Kidney tubule cell (primary cell): ENCODE measurements at places on chromosomes 11 and 22.
A peak's percentile ranks its signal among the peaks of the same experiment; 100 is the strongest.

DNA sequence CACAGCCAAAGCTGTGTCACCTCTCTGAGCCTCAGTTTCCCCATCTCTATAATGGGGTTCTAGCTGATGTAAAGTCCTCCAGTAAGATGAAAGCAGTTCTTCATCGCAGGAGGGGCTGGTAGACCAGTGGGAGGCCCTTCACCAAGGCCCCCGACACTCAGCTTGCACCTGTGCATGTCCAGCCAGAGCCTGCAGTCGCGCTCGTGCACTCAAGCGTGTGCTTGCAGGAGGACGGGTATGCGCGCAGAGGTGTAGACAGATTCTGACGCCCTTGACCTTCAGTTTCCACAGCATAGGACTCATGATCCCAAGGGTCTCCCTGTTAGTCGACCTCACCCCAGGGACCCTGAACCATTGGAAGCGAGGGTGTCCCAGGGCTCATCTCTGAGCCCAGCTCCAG lies 633.7 kb downstream of the TBC1D22A start:
- no peak for DNase-seq

DNA sequence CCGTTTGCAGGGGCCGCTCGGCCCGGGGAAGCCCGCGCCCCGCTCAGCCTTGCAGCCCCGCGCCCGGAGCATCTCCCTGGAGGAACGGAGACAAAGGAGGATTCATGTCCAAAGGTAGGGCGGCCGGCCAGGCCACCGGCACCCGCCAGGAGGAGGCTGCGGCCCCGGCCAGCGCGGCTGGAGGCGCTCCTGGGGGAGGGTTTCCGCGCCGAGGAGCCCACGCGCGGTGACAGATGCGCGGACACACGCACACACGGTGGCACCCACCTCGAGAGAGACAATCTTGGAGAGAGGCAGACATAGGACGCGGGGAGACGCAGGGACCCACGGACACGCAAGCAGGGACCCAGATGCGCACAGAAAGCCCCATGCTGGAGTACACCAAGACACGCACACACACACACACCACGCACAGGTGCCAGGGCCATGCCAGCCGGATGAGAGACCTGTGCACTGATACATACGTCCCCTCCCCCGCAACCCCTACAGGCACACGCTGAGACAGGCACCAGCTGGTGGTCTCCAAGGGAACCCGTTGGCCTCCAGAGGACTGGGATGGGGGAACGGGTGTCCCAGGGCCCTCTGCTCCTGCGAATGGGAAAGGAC lies 7.8 kb downstream of the SEPTIN3 start:
- no peak for DNase-seq

DNA sequence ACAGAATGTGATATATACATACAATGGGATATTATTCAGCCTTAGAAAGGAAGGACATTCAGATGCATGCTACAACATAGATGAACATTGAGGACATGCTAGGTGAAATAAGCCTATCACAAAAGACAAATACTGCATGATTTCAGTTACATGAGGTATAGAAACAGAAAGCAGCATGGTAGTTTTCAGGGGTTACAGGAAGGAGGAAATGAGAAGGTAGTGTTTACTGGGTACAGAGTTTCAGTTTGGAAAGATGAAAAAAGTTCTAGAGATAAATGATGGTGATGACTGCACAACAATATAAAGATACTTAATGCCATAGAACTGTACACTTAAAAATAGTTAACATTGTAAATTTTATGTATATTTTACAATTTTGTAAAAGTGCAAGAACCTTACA lies 266.7 kb upstream of the C11orf87 start:
- DNase-seq: no peak

DNA sequence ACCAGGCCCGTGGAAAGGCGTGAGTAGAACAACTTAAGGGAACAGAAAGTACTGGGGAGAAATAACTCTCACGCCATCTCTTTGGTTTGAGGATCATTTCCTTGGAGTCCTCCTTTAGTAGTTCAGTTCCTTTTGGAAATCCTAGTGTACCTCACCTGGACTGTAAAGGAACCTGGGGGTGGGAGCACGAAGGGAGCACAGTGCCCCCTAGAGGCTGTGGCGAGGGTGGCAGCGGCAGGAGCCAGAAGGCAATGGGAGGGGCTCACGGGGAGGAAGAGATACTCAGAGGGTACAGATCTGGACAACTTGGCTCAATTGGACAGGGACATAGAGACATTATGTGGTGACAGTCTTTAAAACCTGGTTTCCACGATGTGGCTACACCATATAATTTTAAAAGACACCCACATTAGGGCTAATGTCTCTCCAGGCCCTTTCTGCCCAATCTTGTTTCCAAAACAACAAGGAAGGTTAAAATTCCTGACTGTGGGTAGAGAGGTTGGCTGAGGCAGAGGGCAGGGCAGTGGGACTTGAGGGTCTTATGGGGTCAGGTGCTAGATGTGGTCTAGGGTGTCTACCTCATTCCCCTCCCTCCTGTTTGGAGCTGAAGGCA lies 87.0 kb downstream of the CSNK2A3 start:
- DNase-seq: peak; percentile 57

DNA sequence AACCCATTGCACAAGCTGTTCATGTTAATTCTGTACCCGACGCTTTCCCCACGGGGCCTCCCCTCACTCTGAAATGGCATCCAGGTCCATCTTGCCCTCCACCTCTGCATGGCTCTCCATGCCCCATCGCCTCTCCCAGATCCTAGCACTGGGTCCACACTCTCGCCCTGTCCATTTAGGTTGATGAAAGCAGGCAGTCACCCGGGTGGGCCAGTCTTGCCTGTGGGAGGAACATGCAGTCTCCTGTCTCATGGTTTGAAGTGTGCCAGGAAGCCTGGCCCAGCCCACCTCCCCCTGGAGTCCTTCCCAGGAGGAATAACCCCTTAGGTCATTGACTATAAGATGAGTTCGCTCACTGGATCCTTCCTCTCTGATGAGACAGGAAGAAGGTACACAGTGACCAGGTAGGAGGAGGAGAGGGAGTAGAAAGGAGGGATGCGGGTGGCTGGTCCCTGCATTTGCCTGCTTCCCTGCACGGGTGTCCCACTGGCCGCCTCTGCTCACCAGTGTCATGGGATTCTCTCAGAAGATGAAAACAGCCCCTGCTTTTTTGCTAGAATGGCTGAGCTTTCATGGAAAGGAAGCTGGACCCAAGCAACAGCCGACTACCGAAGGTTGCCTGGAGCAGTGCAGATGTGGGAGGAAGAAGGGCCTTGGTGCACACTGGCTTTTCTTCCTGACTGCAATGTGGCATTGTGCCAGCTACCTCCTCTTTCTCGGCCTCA lies 6.8 kb downstream of the TMEM121B start:
- DNase-seq: no peak

- no peak for DNase-seq
Observed at GRCh38 chr11:115518983-115519628, 14.9 kb upstream of the CADM1 start.

- DNase-seq: no peak
Observed at GRCh38 chr11:63766531-63767235, 1.9 kb downstream of the ZFTA start.

GRCh38 chr11:65558002-65558929 lies at the start of gene LTBP3:
Gene LTBP3 (minus strand): TSS chr11:65558359. CDS start chr11:65557959, 400 bp downstream.
- DNase-seq: peak; percentile 84

GRCh38 chr11:67382276-67383136 lies 9.1 kb upstream of the CLCF1 start:
- DNase-seq: peak; percentile 82

DNA sequence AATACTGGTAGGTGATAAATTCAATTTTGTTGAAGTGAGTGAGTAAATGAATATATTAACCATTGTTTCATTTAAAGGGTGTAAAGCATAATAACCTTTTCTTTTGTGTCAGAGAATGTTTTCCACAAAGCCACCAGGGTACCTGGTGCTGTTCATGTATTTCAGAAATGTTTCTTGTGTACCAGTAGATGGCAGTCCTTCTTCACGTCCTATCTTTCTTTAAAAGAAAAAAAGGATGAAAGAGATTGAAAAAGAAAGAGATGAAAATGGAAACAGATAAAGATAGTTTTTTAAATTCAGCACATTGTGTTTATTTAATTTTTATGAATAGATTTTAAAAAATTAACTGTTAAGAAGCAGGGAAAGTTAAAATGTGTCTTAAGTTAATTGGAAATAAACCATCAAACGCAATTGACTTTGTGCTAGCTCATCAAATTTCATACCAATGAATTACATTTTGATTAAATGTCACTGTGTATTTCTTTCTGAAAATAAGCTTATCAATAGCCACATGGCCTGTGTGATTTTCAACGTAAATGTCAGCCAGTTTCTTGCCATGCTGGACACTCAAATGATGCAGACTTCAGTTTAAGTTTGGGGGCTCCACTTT lies 65.5 kb upstream of the CHORDC1 start:
- peak; percentile 54 for DNase-seq

- peak; percentile 42 for DNase-seq
Observed at GRCh38 chr11:106733635-106734034, 284.6 kb downstream of the GUCY1A2 start.

DNA sequence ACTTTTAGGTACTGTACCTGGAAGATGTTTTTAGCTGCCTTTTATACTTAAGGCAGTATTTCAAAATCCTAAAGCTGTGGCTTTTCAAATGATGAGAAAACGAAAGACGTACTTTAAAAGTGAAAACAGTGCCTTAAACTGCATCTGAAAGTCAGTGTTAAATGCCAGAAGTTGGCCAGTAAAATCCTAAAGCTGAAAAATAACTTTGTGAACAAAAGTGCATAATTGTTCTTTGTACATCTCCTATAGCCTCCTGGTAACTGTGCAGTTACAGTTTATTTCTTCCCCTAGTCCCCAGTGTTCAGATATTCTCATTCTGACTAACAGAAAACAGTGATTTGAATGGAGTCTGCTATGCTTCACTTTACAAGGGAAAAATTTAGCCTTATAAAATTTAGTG lies 6.8 kb downstream of the EED start:
- no peak for DNase-seq

- peak; percentile 5 for DNase-seq
Observed at GRCh38 chr11:6127881-6128280, 20.4 kb downstream of the OR56B4 start.

DNA sequence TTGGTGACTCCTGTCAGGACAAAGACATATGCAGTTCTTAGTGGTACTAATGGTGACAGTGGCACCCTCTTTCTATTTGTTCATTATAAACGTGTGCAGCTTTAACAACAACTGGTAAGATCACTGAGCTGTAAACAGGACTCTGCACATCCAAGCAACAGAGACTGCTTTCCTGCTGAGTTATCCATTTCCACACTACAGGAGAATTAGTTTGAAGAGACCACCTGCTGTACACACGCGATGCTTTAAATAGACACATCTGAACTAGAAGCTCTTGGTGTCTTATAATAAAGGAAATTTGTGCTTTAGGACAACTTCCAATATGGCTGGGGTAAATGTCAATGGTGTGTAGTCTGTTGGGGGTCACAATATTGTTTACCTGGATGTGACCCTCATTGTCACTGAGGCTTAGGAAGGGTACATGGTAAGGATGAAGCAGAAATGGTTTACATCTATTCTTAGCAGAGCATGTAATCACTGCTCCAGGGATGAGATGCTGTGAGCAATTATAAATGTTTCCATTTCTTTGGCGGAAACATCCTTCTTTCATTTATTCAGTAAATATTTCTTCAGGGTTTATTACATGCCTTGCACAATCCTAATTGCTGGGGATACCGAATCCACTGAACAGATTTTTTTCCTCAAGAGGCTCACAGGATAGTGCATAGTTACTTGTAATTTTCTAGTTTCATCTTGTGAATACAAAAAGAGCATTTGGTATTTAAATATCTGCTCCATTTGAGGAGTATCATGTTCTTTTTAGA lies 354.0 kb upstream of the CCDC90B start:
- no peak for DNase-seq

GRCh38 chr11:121163658-121164308 lies 62.7 kb downstream of the TECTA start:
- peak; percentile 47 for DNase-seq

GRCh38 chr11:64559351-64560138 lies 31.5 kb upstream of the SLC22A12 start:
- DNase-seq: no peak

DNA sequence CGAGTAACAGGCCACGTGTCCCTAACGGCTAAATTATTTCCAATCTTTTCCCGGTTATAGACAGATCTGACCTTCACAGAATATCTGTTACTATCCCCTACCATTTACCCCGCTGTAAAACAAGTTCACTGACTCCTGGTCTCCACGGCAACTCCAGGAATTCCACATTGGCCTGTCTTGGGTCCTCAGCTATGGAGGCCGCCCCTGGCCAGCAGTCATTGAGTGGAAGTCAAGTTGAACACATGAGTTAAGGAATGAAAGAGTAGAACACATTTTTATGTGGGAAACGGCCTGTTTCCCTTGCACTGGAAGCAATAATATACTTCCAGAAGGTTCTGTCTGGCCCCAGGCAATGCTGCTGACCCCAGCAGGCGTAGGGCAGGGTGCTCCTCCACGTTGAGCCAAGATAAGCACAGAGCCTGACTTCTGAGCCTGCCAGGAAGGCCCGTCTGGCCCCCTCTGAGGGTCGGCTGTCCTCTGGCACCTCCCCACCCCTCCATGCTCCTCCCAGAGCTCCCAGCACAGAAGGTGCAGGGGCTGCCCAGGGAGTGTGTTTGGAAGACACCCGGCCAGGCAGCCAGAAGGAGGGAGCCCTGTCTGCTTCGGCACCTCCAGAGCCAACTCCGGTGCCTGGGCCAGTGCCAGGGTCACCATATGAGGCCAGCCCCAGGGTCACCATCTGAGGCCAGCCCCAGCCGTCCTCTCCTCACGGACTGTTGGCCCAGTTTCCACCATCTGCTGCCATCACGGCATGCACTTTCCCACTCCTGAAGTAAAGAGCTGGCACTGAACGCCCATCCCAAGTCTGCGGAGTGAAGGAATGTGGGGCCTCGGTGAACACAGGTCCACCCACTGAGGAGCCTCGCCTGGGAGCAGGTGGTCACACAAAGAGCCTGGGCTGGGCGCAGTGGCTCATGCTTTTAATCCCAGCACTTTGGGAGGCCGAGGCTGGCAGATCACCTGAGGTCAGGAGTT lies 813.2 kb downstream of the BRD1 start:
- DNase-seq: no peak

- DNase-seq: no peak
Observed at GRCh38 chr22:19195796-19196731, 17.5 kb upstream of the SLC25A1 start.

GRCh38 chr22:20863366-20863765 lies 4.6 kb downstream of the SNAP29 start:
- DNase-seq: no peak

- DNase-seq: peak; percentile 52
Observed at GRCh38 chr11:117143390-117143789, 697 bp upstream of the PAFAH1B2 start.

- DNase-seq: no peak
Observed at GRCh38 chr11:121793291-121793690, 322.7 kb downstream of the BLID start.

DNA sequence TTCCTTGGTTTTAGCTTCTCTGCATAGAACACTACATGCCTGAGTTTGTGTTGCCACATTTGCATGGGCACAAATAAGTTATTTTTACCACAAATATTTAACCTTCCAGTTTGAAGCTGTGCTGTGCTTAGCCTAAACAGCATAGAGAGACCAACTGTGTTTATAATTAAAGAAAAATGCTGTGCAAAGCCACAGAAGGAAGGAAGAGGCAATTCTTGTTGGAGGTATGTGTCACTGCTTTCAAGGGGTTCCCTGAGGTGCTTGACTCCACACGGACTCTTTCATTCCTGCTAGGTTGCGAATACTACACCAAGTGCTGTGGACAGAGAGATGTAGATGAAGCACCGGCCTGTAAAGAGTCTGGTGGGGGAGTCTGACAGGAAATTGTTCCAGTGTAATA lies 47.6 kb upstream of the OLFML1 start:
- no peak for DNase-seq
